Stimulated activated naive CD8-positive, alpha-beta T cell treated with anti-CD3 and anti-CD28 coated beads, Interleukin-15, amount 100 ng/mL, for 72 hours (primary cell): ENCODE measurements at places on chromosomes 4 and X.

- no peak for DNase-seq
Observed at GRCh38 chrX:1400742-1401471, 9.0 kb upstream of the SLC25A6 start.

GRCh38 chr4:62439051-62439450 is 1238.9 kb downstream of the ADGRL3 start:
- DNase-seq, result no peak

GRCh38 chr4:73221734-73222133 is 36.9 kb downstream of the ANKRD17 start:
- no peak for DNase-seq

- DNase-seq, result no peak
Observed at GRCh38 chrX:130531066-130531465, 129.3 kb downstream of the RBMX2 start.

DNA sequence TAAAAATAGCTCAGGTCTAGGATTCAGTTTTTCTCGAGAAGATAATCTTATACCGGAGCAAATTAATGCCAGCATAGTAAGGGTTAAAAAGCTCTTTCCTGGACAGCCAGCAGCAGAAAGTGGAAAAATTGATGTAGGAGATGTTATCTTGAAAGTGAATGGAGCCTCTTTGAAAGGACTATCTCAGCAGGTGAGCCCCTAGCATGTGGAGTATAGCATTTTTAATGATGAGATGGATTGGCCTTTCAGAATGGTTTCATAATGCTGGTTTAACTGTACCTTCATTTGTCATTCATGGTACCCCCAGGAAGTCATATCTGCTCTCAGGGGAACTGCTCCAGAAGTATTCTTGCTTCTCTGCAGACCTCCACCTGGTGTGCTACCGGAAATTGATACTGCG is 79.4 kb downstream of the SLC10A6 start:
- DNase-seq, result no peak

DNA sequence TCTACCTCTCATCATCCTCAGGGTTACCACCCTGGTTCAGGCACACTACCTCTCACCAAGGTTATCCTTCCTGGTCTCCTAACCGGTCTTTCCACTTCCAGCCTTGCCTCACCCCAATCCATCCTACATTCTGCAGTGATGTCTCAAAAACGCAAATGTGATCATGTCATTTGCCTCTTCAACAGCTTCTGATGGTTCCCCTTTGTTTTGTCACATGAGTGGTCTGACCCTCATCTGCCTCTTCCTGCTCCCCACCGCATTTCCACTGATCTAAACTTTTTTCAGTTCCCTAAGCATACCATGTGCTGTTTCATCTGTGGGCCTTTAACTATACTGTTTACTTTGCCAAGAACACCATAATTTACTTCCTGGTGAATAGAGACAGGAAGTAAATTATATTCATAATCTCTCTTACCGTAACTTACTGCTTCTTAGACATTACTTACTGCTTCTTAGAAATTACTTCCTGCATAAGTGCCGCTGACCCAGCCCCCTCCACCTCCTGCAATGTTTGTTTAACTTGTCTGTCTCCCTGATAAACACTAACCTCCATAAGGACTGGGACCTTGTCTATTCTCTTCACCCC is 27.1 kb upstream of the NSUN7 start:
- peak; percentile 58 for DNase-seq

DNA sequence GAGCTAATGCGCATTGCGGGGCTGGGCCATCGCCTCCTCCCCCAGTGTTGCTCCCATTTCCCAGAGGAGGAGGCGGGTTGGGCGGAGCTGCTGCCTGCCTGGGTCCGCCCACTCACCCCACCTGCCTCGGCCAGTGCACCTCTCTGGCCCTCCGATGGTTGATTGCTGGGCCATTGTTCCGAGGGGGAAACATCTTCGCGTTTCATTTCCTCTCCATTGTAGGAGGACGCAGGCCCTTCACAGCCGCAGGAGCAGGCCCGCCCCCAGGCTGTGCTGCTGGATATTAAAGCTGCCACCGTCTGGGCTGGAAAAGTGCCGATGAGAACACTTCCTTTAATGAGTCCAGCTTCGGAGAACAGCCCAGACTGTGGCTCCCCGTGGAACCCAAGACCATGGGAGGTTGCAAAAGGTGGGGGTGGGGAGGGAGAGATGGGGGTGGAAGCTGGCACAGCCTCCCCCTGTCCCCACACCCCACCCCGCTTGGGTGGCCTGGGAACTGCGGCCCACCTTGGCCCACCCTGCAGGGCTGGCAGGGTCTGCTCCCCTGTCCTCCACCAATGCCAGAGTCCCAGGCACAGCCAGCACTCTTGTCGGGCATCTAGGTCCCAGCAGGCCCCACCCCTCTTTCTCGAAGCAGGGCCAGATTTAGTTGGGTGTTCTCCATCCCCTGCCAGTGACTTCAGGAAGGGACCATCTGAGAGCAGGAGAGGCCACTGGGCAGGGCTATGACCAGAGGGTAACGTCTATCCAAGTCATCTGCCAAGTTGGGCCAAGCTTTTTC is 96.6 kb downstream of the ADRA2C start:
- DNase-seq, result no peak

DNA sequence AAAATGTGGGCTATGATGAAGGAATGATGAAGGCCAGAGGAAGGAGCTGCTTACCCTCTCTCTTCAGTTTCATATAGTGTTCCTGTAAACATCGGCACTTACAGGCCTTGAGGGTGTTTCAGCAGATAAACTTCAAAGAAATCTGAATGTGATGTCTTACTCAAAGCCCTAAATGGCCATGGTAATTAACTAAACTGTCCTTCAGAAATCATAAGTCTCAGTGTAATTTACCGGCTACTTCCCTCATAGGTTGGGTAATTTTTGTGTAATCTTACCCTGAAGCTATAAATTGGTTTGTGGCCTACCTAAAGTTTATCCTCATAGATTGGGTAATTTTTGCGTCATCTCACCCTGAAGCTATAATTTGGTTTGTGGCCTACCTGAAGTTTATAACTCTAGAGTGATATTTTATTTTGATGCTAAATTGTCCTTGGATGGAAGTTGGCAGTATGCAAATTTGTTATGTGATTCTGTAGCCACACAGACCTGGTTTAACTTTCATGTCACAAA is 2700.3 kb downstream of the ARAP2 start:
- DNase-seq, result no peak

DNA sequence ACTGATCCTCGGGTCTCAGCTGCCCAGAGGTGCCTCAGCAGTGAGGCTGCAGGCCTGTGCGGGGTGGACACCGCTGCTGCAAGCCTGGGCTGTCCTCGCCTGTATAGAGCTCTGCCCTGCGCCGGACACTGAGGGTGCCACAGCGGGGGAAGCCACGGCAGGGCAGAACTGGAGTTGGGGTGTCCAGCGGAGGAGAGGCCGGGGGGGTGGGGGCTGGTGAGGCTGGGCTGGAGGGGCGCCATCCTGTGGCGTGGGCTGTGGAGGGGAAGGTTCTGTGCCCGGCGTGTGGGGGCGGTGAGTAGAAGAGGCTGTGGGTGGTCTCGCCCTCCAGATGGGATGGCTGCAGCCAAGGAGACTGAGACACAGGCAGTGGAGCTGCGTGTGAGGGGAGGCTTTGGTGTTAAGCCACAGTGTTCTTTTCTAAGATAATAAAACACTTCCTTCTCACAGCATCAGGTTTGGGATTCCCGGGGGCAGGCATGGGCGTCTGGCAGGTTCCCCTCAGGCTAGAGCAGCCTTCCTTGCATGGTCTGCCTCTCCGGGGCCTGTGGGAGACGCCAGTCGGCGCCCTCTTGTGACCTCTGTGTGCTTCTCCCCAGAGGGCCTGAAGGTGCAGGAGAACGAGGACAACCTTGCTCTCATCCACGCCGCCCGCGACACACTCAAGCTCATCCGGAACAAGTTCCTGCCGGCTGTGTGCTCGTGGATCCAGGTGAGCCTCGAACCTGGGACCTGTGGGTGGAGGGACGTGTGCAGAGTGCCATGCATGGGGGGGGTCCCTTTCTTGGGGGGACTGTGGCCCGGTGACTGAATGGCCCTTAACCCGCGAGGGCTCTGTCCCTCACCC is 7.4 kb downstream of the UVSSA start:
- DNase-seq, result no peak

DNA sequence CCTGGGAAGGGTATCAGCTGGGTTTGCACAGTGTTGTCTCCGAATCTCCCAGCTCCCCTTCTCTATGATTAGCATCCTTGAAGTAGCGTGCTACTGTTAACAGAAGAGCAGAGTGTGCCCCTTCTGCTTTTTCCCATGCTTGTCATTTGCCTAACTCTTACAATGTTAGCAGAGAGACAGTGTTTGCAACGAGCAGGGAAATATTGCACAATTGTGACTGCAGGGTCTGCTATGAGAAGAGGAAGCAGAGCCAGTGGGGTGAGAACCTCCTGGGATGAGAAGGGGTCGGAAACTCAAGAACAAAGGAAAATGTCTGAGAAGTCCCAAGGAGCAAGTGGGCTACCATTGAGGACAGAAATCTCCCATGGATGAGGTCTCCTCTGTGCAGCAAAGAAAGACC is 7.8 kb upstream of the CHRNA9 start:
- DNase-seq, result no peak
